Activated CD4-positive, alpha-beta T cell treated with anti-CD3 and anti-CD28 coated beads, Interleukin-2, amount 10 ng/mL, durations not matched to agents 7 days and 5 days (primary cell): ENCODE measurements at places on chromosomes 7 and 10.

DNA sequence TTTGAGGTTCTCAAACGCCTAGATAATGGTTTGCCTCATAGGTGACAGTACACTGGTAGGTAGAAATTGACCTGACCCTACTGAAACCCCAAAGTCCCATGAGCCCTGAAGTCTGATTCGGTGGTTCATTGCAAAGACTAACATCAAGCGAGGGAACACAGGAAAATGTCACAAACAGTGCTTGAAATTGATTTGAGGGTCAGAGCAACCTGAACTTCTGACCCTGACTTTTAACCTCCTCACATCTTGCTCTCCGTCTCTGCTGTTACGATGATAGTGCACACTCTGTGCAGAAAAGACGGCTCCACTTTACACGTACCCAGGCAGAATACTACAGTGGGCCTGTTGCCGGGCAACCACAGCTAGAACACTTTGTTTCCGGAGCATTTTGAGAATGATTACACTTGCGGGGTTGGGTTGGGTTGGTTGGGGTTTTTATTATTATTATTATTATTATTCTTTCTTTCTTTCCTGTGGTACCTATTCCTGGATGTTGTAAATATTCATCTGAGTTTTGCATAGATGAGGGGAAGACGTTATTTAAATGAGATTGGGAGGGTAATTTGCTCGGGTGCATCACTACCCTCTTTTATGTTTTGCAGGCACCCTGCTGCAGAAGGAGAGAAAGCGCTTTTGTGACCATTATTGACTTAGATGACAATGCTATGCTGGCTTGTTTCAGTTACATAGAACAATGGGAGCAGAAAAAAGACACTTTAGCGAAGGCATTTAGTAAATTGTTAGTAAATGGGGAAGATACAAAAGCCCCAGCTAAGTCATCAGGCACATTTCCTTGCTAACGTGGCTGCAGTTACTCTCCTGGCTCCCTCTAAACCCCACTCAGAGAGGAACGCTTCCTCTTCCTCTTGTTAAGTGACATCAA lies 438.1 kb upstream of the NRP1 start:
- no peak for DNase-seq

GRCh38 chr7:105345003-105345402 lies 43.7 kb downstream of the SRPK2 start:
- no peak for DNase-seq

- DNase-seq: no peak
Measured at GRCh38 chr7:112056409-112056808, 149.8 kb downstream of the DOCK4 start.

GRCh38 chr7:122748195-122748594 lies 45.5 kb upstream of the RNF148 start:
- no peak for DNase-seq

DNA sequence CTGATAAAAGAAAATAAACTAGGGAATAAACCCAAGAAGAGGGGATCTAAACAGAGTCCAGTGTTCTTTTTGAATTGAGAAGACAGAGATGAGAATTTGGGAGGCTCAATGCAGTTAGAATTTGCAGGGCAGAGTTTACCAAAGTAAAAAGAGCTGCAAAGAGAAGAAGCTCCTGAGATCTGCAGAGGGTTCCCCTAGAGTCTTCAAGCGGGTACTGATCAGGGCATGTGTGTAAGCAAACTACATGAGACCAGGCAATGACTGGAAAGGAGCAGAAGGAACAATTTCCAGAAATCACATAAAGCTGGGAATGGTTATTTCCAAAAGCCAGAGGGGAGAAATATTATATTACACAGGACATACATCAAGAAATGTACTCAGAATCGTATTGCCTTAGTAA lies 58.1 kb upstream of the TES start:
- DNase-seq: no peak

DNA sequence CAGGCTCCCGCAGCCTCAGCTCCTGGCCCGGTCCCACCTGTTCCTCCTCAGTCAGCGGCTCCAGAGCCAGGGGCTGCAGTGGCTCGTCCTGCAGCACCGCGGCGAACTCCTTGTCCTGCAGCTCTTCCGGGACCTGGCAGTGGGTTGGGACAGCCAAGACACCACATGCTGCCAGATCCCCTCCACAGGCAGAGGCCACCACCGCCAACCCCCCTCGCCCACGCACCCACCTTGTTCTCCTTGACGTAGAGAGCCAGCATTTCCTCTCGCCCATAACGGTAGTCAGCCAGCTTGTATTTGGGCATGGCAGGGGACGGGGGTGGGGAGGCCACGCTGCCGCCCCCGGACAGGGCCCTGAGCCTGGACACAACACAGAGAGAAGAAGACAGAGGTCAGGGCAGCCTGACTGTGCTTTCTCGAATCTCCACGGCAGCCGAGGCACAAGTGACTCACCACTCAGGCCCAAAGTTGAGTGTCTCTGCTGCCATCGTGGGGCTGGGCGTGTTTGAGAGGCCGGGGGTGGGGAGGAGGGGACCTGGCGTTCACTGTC lies 6.2 kb downstream of the GIGYF1 start:
- DNase-seq: no peak

- DNase-seq: no peak
Measured at GRCh38 chr7:106617860-106618259, 43.1 kb downstream of the CCDC71L start.

- DNase-seq: peak; percentile 59
Measured at GRCh38 chr10:124403548-124403947, 15.2 kb downstream of the OAT start.

DNA sequence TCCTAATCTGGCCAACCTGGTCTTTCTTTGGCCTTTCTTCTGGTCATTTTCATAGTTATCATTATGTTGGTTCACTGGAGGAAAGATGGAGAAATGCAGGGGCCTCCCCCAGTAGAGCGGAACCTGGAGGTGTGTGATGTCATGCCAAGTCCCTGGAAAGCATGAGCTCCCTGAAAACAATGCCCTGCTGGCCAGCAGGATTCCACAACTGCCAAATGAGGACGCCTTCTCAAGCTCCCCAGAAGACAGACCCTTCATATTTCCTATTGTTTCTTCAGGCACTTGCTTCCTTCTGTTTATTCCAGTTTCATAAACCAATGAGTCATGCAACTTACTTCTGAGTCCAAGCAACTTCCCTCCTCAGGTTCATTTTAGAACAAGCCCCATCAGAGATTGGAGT lies 339.0 kb downstream of the GATA3 start:
- DNase-seq: no peak

DNA sequence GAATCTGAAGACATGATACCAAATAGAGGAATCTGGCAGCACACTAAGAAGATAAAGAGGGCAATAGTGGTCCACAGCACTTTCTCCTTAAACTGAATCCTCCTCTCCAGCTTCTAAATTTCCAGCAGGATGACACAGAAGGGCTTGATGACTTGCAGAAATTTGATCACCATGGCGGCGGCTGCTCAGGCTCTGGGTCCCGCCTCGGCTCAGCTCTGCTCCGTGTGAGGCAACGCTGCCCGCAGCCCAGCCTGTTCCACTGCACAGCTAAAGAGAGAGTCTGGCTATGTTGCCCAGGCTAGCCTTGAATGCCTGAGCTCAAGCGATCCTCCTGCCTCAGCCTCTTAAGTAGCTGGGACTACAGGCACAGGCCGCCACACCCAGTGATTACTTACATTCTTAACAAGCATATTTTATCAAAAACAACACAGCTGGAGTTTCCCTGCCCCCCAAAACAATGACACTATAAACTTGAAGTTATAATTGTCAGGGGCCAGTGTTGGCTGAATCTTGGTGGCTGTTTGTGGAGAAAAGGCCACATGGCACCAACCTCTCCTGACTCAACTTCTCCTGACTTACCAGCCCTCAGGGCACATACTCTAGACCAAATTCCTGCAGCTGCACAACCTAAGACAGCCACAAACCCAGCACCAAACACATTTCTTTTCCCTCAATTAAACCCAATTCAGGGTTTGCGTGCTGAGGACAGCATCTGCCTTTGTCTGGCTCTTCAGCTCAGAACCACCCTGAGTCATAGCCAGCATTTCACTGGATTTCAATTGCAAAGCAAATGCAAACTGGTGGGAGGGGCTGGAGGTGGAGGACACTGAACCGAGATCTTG lies 11.6 kb upstream of the TNPO3 start:
- no peak for DNase-seq

GRCh38 chr10:72906446-72906845 lies 12.9 kb downstream of the OIT3 start:
- no peak for DNase-seq

- DNase-seq: no peak
Measured at GRCh38 chr7:51222916-51223315, 93.7 kb downstream of the COBL start.

DNA sequence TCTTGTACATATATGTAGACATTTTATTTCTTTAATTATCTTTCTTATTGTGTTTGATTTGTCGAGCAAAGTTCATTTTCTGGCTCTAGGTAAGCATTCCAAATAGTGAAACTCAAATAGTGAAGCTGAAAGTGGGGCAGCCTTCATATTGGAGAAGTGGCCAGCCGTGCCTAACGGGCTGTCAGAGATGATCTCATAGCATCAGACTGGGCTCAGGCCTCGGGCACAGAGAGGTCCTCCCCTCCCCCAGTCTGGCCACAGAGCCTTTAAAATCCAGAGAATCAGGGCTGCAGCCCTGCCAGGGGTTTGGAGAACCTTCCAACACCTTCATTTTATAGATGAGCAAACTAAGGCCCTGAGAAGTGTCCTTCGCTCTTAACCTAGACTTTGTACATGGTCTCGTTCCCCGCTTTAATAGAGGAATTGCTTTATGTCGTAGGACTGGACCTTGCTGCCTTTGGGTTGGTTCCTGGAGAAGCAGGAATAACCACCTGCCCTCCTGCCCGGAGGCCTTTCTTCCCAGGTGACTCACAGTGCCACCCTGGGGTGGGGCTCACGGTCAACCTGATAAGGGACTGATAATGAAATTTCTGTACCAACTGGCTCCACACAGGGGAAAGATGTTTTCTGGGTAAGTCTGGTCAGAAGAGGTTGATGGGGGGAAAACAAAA lies 7.3 kb downstream of the TSPAN15 start:
- no peak for DNase-seq

DNA sequence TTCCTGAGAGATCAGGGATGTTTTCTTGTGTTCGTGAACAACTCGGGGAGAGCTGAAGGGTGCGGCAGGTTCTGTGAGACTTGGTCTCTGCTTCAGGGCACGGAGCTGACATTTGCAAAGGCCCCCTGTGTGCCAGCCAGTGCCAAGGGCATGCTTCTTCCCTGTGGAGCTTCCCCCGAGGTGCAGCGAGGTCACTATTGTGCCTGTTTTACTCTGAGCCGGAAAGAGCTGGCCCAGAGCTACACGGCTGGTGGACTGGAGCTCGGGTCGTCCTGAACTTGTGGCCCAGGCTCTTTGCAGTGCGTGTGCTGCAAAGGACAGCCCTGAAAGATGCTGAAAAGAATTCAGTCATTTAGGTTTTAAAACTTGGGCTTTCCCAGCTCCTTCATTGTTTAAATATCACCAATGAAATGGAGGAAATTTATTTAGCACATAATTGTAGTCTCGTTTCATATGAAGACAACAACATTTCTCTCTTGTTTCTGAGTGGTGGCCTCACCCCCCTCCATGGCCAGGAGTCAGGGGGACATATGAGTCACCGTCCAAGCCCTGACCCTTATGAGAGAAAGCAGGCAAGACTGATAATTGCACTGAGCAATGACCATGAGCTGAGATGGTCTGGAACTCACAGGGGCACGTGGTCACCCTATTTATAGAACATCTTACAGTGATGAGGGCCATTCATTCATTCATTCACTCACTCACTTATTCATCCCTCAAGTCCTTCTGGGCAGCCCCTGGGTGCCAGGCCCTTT lies 102.6 kb downstream of the PTPRE start:
- no peak for DNase-seq

DNA sequence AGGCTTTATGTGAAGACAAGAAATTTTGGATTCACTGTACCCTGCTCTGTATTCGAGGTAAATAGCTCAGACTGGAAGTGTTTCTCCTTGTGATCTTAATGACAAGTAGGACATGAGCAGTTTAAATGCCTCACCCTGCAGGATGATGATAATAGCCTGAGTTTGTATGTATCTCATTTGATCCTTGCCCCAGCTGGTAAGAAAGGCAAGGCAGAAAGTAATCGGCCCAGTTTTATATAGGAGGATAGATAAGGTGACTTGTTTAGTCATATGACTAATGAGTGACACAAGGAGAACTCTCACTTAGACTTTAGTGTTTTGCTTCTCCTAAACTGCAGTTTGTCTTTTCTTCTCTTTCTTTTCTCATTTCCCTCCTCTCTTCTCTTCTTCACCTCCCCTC lies 372.6 kb downstream of the PHF14 start:
- no peak for DNase-seq

- peak; percentile 17 for DNase-seq
Measured at GRCh38 chr10:80203835-80204676, 1.3 kb downstream of the ANXA11 start.

- DNase-seq: peak; percentile 7
Measured at GRCh38 chr7:20217193-20217948, at the start of gene MACC1. MACC1 (minus strand) TSS chr7:20217384; CDS start chr7:20161862, 55,522 bp downstream.

DNA sequence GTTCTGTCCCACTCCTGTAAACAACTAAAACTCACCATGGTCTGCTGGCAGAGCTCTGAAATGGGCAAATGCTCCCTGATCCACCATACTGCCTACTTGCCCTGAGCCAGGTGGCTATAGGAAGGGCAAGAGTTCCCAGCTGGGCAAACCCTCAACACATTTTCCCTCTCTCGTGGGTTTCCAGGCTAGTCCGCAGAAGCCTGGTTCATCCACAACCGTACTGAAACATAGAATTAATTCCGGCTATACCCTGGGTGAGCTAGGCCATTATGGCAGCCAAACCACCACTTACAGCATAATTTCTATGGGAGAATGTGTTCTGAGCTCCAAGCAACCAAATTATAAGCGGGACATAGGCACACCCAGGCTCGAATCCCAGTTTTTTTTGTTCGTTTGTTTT lies 20.1 kb upstream of the DDIT4 start:
- DNase-seq: no peak

DNA sequence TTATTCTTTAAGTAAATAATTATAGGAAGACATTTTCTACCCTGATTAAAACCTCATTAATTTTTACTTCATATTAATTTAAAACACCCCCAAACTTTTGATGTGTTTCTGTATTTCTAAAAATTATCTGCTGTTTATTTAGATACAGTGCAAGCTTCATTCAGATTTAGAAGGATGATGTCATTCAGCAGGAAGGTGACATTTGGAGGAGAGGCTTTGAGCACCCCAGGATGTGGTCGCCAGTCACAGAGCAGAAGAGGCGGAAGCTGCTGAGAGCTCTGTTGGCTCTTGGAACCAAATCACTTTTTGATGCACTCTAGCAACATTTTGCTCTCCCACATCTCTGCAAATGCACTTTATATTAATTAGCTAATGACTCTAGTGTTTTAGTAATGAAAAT lies 233.9 kb upstream of the CACNA2D1 start:
- DNase-seq: peak; percentile 61
